ENCODE measurements at places on chromosomes 2 and 18.

GRCh38 chr2:237956402-237956736, 10.4 kb upstream of the UBE2F start:
- DNase-seq, result no peak
- H3K4me3 ChIP-seq, result peak overlapping the region; percentile 44
- H3K4me1 ChIP-seq, result peaks cover 10% of the 10 kb centered on the region
- H3K27ac ChIP-seq, result no peak overlapping the region
- H3K36me3 ChIP-seq, result no peaks in the 10 kb centered on the region

- H3K4me1 ChIP-seq, result peaks cover 6% of the 10 kb centered on the region
- no peak overlapping the region for H3K27ac ChIP-seq
- H3K4me3 ChIP-seq, result no peak overlapping the region
- no peak for DNase-seq
- no peaks in the 10 kb centered on the region for H3K36me3 ChIP-seq
- no peaks in the 10 kb centered on the region for H3K27me3 ChIP-seq
Observed at GRCh38 chr2:58039170-58039611, 7.4 kb upstream of the VRK2 start.

DNA sequence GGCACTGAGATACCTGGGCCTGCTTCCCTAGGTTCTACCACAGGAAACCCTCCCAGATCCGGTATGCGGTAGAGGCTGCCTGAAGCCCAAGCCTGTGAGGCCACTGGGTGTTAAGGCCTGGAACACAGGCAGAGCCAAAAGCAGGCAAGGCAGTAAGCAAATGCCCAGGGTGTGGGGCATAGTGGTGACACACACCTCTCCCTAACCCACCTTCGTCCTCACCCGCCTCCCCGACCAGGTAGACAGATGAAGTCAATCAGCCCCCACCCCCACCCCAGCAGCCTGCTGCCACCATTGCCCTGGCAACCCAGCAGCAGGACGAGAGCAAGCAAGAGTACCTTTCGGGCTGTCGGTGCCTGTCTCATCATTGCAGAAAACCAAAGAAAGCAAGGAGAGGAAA, 6.1 kb downstream of the DCTN1 start:
- peak overlapping the region; percentile 42 for H3K27ac ChIP-seq
- H3K36me3 ChIP-seq, result peaks cover 39% of the 10 kb centered on the region
- H3K4me3 ChIP-seq, result peak overlapping the region; percentile 31
- no peaks in the 10 kb centered on the region for H3K27me3 ChIP-seq
- peaks cover 34% of the 10 kb centered on the region for H3K4me1 ChIP-seq

DNA sequence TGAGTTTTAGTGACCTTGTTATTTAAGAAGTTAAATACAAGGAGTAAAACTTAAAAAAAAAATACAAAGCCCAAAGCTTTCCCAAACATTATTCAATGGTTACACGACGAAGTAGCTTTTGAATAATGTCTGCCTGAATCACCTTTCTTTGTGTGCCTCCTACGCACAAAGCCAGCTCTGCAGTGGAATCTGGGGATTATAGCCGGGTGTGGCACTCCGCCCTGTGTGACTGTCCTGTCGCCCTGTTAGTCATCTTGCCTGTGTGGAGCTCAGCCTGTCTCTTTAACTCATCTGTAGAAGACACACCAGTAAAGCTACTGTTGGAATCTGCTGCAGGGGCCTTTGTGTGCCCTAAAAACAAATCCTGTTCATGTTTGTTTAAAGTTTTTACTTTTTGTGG, 79.4 kb upstream of the TCF7L1 start:
- H3K4me1 ChIP-seq, result peaks cover 11% of the 10 kb centered on the region
- no peaks in the 10 kb centered on the region for H3K27me3 ChIP-seq
- DNase-seq, result no peak

DNA sequence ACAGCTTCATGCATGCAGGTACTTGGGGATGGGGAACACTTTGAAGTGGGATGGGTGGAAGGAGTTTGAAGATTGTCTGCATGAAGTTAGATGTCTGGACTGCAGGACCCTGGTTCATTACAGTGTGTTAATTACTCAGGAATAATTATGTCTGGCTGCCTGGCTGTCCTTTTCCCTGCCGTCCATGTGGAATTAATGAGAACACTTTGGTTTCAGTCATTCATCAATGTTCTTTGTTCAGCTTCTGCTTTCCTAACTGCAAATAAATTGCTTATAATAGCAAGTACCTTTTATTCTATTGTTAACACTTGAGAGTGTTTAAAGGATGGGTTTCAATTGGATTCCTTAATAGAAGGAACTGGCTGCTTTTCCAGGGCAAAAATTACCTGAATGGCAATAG, 35.8 kb downstream of the MTCL1 start:
- H3K4me3 ChIP-seq, result no peak overlapping the region
- peaks cover 8% of the 10 kb centered on the region for H3K4me1 ChIP-seq
- no peaks in the 10 kb centered on the region for H3K27me3 ChIP-seq
- H3K36me3 ChIP-seq, result no peaks in the 10 kb centered on the region
- H3K27ac ChIP-seq, result no peak overlapping the region

- H3K36me3 ChIP-seq, result peaks cover 21% of the 10 kb centered on the region
- H3K4me1 ChIP-seq, result peaks cover 59% of the 10 kb centered on the region
- DNase-seq, result no peak
- peak overlapping the region; percentile 55 for H3K27ac ChIP-seq
Observed at GRCh38 chr2:46990231-46990588, 74.6 kb upstream of the MCFD2 start.

GRCh38 chr2:33670392-33670937, 71.4 kb upstream of the FAM98A start:
- no peak overlapping the region for H3K4me3 ChIP-seq
- DNase-seq, result no peak
- H3K27ac ChIP-seq, result no peak overlapping the region
- no peaks in the 10 kb centered on the region for H3K27me3 ChIP-seq

DNA sequence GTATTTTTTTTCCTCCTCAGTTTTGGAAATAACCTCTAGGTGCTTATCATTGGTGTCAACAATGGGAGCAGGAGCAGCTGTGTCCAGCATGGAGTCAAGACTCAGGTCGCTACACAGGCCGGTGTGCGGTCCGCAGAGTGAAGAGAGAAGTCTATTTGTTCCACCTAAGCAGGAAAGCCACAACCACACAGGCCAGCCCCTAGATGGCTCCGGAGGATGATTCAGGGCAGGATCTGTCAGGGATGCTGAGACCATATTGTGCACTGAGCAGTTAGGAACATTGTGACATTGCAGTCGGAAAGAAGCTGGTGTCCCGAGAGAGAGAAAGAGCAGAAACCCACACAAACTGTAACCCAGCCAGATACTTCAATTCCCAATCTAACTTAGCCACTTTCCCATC, 136.9 kb downstream of the GAREM1 start:
- H3K4me3 ChIP-seq, result no peak overlapping the region
- H3K36me3 ChIP-seq, result no peaks in the 10 kb centered on the region
- no peak for DNase-seq

DNA sequence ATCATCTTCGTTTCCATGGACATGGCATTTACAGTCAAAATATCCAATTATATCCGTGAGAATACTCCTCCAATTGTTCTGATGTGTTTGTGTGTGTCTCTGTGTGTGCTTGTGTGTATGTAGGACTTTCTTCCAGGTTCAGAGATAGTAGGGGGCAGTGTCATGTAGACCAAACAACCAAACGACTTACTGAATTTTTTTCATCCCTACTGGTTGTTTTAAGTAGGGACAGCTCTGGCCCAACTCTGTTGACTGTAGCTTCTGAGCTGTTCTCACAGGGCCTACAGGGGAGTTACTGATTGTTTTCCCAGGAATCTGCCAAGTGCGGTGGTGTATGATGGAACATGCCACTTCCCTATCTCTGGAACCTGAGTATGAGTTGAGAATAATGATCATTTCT, 69.6 kb downstream of the ETAA1 start:
- no peak overlapping the region for H3K4me3 ChIP-seq
- no peak overlapping the region for H3K27ac ChIP-seq
- no peak for DNase-seq
- H3K36me3 ChIP-seq, result no peaks in the 10 kb centered on the region
- H3K27me3 ChIP-seq, result no peaks in the 10 kb centered on the region
- H3K4me1 ChIP-seq, result no peaks in the 10 kb centered on the region

GRCh38 chr2:118089139-118089800, 999 bp downstream of the INSIG2 start:
- H3K4me1 ChIP-seq, result peaks cover 13% of the 10 kb centered on the region
- no peak for DNase-seq
- H3K27me3 ChIP-seq, result no peaks in the 10 kb centered on the region

- no peaks in the 10 kb centered on the region for H3K4me1 ChIP-seq
- DNase-seq, result no peak
Observed at GRCh38 chr18:22385718-22386117, 32.0 kb downstream of the CTAGE1 start.

- H3K36me3 ChIP-seq, result no peaks in the 10 kb centered on the region
- H3K4me1 ChIP-seq, result no peaks in the 10 kb centered on the region
- H3K4me3 ChIP-seq, result no peak overlapping the region
Observed at GRCh38 chr2:36246320-36246990, 109.1 kb upstream of the CRIM1 start.

DNA sequence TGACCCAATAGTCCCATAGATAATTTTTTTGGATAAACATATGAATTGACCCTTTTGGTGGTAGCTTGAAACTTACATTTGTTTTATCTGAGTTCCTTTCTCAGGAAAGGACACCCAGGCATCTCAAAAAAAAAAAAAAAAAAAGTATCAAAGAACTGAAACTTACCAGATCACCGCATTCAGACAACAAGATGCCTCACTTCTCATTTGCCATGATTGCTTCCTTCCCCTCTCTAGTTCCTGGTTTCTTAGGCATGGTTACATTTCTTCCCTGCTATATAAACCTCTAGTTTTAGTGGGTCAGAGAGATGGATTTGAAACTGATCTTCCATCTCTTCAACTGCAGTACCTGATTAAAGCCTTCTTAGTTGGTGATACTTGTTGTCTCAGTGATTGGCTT, 240.1 kb downstream of the ACKR3 start:
- no peaks in the 10 kb centered on the region for H3K36me3 ChIP-seq
- DNase-seq, result no peak
- H3K27ac ChIP-seq, result no peak overlapping the region
- no peak overlapping the region for H3K4me3 ChIP-seq
- H3K4me1 ChIP-seq, result no peaks in the 10 kb centered on the region

GRCh38 chr2:159713631-159714246, 1.4 kb downstream of the MARCHF7 start:
- peak overlapping the region; percentile 94 for H3K27ac ChIP-seq
- no peak for DNase-seq
- H3K4me1 ChIP-seq, result peaks cover 66% of the 10 kb centered on the region

DNA sequence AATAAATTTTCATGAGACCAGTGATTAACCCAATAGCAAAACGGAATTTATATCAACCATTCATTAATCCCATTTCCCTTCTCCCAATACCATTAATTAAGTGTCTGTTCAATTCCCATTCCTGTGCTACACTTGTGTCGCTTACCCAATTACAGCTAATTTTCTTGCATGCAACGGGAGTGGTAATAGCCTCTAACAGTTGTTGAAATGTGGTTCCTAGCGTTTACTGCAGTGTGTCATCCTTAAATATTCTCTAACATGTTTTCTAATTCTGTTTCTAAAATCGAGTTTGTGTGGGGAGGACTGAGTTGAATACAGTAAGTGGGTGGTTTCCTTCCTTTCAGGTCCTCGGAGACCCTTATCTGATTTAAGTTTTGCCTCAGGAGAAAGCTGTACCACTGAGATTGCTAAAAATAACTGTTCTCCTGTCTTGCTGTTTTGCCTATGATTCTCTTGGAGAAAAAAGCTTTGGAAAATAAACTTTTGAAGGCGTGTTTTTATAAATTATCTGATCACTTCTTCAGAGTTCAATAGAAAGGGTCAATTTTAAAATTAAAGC, 59.3 kb upstream of the LRRTM1 start:
- no peaks in the 10 kb centered on the region for H3K36me3 ChIP-seq
- no peaks in the 10 kb centered on the region for H3K4me1 ChIP-seq
- DNase-seq, result no peak
- H3K4me3 ChIP-seq, result no peak overlapping the region
- H3K27me3 ChIP-seq, result no peaks in the 10 kb centered on the region
- H3K27ac ChIP-seq, result no peak overlapping the region

DNA sequence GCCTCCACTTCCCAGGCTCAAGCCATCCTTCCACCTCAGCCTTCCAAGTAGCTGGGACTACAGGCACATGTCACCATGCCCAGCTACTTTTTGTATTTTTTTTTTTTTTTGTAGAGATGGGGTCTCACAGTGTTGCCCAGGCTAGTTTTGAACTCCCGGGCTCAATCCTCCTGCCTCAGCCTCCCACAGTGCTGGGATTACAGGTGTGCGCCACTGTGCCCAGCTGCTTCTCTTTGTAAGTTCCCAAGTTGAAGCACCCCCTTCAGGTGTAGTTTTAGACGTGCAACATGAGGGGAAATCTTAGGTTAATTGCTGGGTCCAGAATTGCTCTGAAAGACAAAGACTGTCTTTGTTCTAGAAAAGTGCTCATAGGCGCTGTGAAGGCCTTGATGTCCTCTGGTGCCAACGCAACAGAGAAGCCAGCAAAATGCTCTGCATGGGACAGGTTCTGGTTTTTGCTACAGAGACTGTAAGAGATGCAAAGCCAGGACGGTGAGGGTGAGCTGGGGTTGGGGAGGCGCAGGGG, 46.6 kb downstream of the RRM2 start:
- peak overlapping the region; percentile 20 for H3K27ac ChIP-seq
- H3K4me1 ChIP-seq, result peaks cover 22% of the 10 kb centered on the region
- no peak overlapping the region for H3K4me3 ChIP-seq
- H3K36me3 ChIP-seq, result no peaks in the 10 kb centered on the region
- no peak for DNase-seq

DNA sequence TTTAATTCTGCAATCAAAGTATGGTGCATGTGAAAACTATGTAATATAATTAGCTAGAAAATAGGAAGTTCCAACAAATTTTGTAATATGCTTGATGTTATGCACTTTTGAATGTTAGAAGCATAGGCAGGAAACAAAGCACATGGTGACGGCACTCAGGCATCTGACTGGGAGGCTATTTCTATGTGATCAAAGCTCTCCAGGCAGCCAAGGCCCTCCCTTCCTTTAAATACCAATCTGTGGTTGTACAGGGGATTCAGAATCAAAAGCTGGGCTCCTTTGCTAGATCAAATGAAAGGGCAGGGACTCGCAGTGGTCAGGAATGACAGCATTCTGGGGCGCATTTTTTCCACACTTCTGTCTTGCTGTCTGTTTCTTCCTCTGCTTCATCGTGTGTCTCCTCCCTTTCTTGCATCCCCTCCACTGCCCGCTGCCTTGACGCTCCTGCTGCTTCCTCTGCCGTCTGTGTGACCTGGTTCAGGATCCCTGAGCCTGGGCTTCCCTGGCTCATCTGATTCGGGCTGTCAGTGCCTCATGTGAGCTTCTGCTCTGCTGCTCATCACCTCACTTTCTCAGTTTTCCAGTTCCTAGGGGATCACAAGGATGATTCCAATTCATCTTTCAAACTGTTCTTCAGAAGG, 30.9 kb downstream of the TMEM182 start:
- H3K27me3 ChIP-seq, result no peaks in the 10 kb centered on the region
- no peaks in the 10 kb centered on the region for H3K36me3 ChIP-seq
- no peak overlapping the region for H3K27ac ChIP-seq
- no peak overlapping the region for H3K4me3 ChIP-seq
- no peaks in the 10 kb centered on the region for H3K4me1 ChIP-seq

DNA sequence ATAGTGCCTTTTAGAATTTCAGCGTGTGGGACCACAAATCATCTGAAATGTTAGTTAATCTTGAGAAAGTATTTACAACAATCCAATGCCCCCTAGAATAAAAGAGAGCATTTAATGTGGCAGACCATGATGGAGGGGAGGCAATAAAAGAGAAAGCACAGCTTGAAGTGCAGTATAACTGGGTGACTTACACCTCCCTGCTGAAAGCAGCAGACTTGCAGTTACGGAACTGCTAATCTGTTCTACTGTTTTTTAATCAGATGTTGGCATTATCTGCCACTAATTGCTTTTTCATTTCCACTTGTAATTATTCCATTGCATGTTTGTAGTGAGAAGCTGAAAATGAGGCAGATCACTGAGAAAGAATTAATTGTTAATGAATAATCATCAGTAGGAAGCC, 130.5 kb upstream of the ITGA4 start:
- no peak overlapping the region for H3K27ac ChIP-seq
- H3K27me3 ChIP-seq, result no peaks in the 10 kb centered on the region
- no peak overlapping the region for H3K4me3 ChIP-seq
- no peaks in the 10 kb centered on the region for H3K4me1 ChIP-seq
- H3K36me3 ChIP-seq, result no peaks in the 10 kb centered on the region
- no peak for DNase-seq
